NT2/D1 (cell line): ENCODE measurements at places on chromosomes 11 and 22.
A peak's percentile ranks its signal among the peaks of the same experiment; 100 is the strongest.

GRCh38 chr11:121426476-121427399, 25.4 kb upstream of the SORL1 start:
- peak; percentile 11 for DNase-seq

DNA sequence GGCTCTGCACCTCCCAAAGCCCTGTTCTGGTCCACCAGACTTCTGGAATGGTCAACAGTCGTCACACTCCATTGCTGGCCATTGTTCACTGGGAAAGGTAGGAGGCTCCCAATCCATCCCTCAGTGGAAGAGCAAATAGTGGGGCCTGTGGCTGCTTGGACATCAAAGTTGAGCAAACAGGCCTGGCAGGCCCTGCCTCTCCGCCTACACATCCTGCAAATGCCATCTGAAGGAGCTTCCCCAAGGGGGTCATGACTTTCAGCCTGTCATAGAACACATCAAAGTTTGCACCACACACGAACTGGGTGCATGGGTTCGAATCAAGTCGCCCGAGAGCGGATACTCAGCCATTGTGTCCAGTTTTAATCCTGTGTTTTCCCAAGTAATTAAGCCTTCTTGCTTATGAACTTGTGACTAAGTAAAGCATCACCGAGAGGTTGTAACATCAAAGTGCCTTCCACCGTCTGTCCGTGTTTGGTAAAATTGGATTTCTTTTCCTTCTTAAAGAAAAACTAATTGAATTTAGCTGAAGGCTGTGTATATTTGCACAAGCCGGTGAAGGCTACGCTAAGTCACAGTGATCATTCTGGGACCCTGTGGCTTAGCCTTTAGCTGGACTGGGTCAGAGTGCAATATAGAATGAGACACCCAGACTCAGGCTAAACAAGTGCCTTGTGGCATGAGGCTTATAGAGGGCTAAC, 36.1 kb downstream of the CLPB start:
- no peak for DNase-seq

DNA sequence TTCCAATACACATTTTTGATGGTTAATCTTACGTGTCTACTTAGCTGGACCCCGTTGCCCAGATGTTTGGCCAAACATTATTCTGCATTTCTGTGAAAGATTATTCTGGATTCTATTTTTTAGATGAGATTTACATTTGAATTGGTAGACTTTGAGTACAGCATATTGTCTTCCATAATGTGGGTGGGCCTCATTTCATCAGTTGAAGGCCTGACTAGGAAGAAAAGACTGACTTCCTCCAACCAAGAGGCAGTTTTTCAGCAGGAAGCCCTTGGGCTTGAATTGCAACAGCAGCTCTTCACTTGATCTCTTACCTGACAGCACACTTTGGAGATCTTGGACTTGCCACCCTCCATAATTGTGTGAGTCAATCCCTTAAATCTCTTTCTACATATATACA, 58.7 kb downstream of the FDX1 start:
- no peak for DNase-seq

- no peak for DNase-seq
Measured at GRCh38 chr22:35910003-35910769, 118.4 kb downstream of the RBFOX2 start.

DNA sequence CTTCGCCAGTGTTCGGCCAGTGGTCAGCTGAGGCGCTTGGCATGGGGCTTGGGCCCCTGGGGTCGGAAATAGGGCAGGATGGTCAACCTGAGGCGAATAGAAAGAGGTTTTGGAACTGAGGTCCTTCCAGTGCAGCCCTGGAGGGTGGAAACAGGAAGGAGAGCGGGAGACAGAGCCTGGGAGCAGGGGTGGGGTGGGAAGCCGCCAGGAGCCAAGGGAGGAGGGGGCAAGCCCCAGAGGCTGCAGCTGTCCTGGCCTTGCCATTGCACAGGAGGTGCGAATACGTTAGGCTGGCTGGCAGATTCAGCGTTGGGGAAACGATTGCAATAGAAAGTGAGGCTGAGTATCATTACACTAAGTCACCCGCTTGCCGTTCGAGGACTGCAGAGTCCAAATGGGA, 13.9 kb upstream of the KCTD17 start:
- DNase-seq: no peak

GRCh38 chr11:12693094-12693478, 18.9 kb downstream of the TEAD1 start:
- DNase-seq: no peak

DNA sequence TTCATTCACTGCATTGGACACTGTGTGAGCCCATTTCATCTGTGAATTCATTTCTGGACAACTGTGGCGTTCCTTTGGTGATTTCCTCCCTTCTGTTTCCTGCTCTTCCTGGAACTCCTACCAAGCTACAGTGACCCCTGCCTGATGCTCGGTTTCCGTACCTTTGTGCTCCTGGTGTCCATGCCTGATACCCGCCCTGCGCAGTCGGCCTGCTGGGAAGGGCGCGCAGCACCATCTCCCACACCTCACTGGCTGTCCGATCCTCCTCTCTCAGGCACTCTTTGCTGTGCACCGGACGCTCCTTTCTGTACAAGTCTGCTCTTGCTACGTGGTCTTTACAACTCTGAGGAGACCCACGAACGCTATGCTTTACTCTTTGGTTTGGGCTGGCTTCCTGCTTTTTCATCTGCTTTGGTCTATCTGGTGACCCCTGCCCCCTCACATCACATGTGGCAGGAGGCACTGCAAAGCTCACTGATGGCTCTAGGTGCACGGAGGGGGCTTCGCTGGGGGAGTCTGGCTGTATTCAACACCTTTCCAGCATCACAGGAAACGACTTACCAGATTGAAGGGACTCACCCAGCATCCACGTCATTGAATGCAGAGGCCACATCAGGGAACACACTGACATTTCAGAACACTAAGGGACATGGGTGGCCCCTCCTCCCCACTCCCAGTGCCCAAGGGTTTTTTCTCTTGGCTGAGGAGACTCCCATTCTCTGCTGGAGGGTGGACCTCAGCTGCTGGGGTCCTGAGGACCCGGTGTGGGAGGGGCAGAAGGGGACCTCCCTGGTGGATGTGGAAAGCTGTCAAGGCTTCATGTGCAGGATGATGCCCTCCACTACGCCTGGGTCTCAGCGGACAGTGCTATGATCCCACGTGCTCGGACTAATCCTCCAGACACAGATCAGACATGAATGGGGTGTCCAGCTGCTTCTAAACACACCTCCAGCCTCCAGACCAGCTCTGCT, 27.0 kb upstream of the MOB2 start:
- no peak for DNase-seq

DNA sequence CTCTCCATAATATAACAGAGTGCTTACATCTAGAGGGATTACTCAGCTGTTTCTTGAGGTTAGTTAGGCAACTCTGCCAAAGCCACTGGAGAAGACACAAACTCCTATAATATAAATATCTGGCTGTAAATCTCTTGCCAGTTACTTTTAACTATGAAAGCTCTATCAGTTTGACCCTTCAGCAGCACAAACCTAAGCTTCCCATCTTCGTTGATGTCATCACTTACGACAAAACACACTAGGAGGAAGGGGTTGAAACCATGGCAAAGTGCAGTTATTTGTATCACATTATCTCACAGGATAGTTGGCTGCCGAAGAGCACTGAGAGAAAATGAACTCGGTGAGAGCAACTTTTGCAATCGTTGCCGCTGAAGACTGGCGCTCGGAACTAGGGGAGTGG, 922.1 kb downstream of the OPCML start:
- DNase-seq: no peak

- no peak for DNase-seq
Measured at GRCh38 chr11:68022531-68022930, 8.0 kb upstream of the NDUFS8 start.

- DNase-seq: no peak
Measured at GRCh38 chr22:37454857-37455686, 27.8 kb upstream of the ELFN2 start.

- no peak for DNase-seq
Measured at GRCh38 chr11:117662255-117662654, 134.8 kb downstream of the DSCAML1 start.

- no peak for DNase-seq
Measured at GRCh38 chr22:19524170-19525115, at the start of gene CLDN5. Gene CLDN5 (minus strand): TSS chr22:19524410. CDS start chr22:19524255, 155 bp downstream.

GRCh38 chr11:134033696-134034491, 35.0 kb upstream of the JAM3 start:
- peak; percentile 90 for DNase-seq

DNA sequence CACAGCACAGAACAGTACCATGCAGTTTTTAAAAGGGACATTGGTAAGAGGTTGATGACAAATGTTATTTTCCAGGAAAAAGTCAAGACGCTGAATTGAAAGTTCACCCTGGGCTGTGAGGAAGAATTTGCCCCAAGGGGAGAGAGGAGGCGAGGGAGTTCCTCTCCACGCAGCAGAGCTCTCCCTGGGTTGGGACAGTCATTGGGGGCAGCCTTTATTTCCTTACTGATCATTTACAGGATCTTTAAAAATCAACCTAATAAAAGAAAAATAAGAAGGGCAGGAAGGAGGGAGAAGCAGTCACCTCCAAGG, 49.9 kb upstream of the WNT7B start:
- no peak for DNase-seq

DNA sequence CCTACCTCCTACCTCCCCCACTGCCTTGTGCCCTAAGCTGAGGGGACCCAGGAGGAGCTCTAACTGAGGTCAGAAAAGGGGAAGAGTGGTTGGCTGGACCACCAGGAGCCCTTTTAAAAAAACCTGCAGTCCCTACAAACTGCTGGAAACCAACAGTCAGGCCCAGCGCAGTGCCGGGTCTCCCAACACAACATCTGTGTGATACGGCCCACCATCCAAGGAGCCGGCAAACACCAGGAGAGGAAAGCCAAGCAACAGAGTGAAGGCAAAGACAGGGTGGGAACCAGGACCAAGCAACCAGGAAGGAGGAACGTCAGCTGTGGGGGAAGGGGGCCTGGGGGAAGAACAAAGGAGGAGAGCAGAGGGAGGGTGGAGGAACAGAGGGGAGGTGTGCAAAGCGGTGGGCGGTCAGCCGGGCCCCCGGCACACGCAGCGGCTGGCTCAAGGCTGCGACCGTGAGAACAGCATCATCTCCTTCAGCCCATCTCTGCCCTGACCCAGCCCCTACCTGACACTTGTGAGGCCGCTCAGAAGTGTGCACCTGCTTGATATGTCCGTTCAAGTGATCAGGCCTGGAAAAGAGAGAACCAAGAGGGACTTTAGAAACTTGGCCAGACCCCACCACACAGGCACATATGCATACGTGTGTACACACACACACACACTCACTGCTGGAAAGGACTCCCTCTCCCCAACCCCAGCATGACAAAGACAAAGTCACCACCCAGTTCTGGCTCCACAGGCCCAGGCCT, 3.6 kb downstream of the PATZ1 start:
- DNase-seq: no peak
